ENCODE measurements at places on chromosomes 7 and 10.

DNA sequence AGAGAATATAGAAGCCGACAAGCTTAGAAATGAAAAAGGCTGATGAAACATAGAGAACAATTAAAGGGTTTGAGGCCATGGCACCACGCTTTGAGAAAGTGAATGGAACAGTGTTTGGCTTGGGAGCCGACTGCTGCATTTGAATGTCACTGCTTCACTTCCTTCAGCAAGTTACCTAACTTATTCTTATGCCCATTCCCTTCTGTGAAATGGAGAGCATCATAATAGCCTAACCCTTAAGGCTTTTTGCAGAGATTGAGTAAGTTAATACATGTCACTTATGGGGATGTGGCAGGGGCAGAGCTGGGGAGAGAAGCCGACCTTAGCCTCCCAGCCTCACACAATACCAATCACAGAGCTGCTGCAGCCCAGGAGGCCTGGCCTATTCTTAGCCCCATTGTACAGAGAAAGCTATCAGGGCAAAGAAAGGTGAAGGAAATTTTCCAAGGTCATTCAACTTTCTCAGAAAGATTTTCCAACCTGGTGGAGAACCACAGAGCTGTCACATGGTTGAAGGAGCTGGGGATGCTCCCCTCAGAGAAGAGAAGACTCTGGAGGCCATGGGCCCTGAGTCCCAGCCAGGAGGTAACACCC, 186.0 kb upstream of the GDF10 start:
- no peak for DNase-seq

- no peak for DNase-seq
These were observed 186.1 kb downstream of the HERPUD2 start for GRCh38 chr7:35508623-35509400.

- peak; percentile 45 for DNase-seq
These were observed 201.0 kb upstream of the TPK1 start for GRCh38 chr7:145036604-145037405.

- DNase-seq = no peak
These were observed 178.1 kb upstream of the PPP2R2D start for GRCh38 chr10:131722525-131723264.

- no peak for DNase-seq
These were observed 167.2 kb upstream of the HGF start for GRCh38 chr7:81937091-81937490.

DNA sequence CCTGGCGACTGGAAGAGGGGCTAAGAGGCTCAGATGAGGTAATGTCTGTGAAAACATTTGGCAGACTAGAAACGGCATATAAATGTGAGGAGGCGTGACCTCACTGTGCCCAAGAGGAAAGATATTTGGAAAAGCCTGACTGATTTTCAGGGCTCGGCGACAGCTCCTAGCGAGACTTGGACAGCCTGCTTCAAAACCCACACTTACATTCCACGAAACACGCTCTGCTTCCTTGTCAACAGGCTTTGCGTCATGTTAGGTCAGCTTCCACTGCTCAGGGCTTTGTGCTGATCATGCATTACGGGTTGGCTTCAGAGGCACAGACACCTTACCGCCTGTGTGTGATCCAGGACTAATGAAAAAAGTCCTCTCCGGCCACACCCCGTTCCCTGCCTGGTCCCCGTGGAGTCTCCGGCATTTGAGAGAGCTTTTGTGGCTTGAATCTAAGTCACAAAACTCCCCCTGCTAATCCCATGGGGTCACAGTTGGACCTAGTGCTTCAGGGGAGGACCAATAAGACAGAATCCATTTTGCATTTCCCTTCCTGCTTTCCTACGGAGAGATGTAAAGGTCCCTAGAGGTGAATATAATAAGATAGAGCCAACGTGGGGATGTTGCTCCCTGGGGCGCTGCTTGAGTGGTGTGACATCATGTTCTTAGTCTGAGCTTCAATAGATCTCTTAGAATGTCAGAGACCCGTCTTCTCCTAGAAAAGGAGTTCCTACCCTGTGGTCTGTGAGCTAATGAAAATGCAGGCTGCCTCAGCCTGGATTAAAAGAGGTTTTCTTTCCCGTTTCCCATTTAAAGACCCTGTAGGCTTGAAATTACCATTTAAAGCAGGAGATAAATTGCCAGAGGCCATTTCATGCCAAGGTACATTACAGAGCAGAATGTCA, 25.5 kb downstream of the FGFBP3 start:
- DNase-seq = peak; percentile 9

- DNase-seq = peak; percentile 7
These were observed 45.4 kb upstream of the MBL2 start for GRCh38 chr10:52818019-52818418.

DNA sequence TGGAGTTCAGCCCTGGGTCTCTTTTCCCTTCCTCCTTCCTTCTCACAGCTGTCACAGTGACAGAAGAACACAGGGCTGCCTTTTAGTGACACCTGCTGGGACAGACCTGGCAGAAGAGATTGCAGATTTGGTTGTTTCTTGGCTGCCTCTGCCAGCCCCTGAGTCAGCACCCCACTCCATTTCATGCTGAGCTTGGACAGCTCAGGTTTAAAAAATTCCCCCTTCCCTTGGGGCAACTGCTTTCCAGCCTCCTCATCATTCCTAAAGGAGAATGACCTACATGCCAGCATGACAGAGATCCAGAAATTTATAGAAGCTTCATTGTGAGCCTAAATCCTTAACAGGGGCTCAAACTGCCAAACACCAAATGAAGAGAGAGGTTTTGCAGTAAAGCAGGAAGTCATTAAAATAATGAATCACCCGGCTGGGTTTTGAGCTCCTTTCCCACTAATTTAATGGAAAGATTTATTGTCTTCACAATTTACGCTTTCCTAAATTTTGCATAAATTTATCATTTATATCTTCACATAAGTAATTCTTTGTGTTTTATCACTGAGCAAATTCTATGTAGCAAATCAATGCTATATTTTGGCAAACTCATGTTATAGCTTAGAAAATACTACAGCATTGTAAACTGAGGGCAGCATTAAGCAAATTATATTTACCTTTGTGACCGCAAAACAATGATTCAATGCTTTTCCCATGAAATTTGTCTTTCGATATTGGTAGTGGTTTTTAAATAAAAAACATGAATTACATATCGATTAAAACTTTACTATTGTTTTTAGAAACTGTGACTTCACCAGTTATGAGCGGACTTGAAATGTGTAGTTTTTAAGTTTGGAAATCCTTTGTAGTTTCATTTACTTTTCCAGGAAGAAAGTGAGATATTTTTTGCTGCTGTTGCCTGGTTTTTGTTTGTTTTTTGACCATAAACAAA, 399.5 kb upstream of the ANKRD30A start:
- peak; percentile 3 for DNase-seq

DNA sequence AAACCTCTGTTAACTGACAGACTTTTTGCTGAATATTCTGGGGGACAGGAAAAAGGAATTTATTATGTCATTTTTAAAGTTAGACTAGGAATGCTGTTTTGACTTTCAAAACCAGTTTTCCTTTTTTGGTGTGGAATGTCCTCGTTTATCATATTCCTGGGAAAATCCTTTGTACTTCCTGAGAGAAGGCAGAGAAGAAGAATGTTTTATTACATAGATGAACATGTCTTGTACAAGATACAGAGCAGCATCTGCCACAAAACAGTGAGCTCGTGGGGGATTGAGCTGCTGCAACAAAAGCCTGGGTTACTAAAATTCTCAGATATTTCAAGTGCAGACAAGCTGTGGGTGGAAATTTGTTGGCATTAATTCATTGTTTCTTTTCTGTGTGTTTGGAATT, 20.2 kb downstream of the MCU start:
- no peak for DNase-seq

GRCh38 chr7:43022008-43022407, 89.8 kb downstream of the MRPL32 start:
- no peak for DNase-seq

DNA sequence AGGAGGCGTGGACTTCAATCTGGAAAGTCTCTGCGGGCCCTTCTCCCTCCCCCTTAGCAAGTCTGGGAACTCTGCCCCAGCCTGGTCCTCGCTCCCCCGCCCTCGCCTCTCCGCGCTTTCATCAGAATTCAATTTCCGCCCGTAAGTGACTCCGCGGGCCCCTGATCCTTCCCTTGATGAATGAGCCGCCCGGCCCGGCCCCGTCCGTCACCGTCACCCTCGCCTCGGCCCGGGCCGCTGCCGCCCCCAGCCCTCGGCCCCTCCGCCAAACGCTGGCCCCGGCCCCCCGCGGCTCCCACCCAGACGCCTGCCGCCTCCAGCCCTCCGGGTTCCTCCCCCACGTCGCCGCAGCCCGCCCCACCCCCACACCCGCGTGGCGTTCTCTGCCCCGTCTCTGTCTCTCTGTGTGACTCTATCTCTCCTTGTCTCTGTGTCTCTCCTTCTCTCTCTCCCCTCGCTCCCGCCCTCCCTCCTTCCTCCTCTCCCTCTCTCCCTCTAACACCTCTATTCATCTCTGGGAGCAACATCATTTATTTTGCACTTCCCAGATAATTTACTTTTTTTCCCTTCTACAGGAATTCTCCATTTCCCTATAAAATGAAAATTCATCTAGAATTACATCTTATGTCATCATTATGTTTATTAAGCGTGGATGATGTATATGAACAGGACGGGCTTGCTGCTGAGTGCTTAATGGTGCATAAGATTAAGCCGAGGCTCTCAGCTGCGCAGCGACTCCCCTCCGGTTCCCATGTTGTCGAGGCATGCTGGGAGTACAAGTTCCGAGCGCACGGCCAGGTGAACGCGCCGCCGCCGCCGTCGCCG, 91.2 kb upstream of the PAX2 start:
- DNase-seq = no peak

GRCh38 chr7:73827567-73828106, 3.2 kb upstream of the CLDN4 start:
- DNase-seq = no peak

DNA sequence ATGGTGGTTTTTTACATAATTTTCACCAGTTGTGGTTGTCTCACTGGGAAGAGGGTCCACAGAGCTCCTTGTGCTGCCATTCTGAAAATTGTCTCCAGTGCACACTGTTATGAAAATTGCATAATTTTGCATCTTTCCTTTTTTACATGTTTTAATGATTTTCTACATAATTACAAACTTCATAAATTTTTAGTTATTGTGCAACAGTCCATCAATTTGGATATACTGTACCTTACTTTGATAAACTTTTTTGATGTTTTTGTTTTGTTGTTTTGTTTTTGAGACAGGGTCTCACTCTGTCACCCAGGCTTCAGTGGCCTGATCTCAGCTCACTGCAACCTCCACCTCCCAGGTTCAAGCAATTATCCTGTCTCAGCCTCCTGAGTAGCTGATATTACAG, 70.6 kb upstream of the AUTS2 start:
- DNase-seq = no peak

GRCh38 chr10:94623572-94623971, 60.0 kb upstream of the CYP2C18 start:
- no peak for DNase-seq

DNA sequence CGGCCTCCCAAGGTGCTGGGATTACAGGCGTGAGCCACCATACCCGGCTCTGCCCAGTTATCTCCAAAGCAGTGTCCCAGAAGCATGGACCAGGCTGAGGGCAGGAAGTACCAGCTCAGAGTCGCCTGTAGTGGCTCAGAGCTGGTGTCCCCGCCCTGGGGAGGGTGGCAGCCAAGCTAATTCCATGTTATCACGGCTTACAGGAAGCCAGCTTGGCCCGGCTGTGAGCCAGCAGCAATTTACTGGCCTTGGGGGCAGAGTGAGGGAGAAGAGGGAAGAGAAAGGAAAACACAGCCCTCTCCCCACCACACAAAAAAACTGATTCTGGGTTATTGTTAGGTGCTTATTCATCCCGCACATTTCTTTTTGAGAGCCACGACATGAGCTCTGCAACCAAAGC, 88.1 kb downstream of the HIP1 start:
- DNase-seq = no peak

DNA sequence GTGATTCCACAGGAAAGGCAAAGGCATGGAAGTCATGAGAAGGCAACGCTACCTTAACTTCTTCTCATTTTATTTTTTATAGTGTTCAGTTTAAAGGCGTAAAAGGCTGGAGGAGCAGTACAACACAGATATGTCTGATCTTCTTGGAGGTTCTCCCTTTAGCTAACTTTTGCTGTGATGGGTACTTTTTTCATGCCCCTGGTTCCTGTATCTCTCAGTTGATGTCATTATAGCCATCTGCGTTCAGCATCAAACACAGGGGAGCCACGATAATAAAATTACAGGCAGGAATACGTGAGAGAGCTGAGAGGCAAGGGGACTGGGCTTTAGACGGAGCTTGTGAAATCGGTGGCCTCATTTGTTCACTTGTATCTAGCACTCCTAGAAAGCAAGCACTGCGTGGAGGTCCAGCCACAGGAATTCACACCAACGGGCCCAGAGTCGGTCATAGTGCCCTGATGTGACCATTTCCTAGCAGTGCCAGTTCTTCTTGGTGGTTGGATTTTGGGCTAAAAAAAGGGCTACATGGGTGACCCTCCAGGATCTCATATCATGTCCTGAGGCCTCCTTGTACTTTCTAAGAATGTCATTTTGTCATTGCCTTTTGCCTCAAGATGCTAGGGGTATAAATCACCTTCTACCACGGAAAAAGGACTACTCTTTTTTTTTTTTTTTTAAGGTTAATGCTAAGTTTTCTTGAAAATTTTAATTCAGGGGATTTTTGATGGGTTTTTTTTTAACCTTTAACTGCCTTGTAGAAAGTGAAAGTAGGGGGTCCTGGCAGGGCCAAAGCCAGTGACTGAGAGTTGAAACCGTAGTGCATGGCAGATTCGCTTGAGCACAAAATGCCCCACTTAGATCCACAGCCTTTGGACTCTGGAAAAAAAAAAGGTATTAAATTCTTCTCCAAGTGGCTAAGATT, 191.5 kb downstream of the CELF2 start:
- DNase-seq = no peak

GRCh38 chr10:17454161-17455014, at the start of gene ST8SIA6:
Gene ST8SIA6 (minus strand): TSS chr10:17454595. CDS start chr10:17454255, 340 bp downstream.
- DNase-seq = no peak

DNA sequence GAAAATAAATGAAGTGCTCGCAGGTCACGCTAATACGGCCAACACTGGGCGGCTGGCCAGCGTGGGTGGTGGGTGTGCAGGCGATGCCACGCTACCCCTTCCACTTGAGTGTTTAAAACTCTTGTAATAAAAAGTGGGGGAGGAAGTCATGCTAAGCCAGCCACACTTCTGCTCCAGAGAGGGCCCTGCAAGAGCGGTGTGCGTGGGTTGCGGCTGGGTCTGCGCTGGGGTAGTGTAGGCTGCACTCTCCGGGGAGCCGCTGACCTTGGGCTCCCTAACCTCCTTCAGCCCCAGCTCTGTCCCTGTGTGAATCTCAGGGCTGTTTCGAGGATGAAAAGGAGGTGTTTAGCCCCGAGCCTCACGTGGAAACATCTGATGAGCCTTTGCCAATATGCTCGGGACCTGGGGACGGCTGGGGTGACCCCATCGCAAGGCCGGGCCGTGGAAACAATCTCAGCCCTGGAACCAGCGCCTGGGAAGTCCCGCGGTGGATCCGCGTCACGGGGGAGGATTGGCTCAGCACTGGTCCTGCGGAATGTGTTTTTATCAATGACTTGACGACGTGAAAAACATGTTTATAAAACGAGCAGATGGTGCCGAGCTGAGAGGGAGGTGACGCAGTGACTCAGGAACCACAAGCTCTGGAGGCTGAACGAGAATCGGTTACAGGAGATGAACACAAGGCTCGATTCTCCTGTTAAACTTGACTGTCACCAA, 278.5 kb downstream of the DNAJB6 start:
- no peak for DNase-seq

- DNase-seq = no peak
These were observed 66.8 kb downstream of the DNAJC12 start for GRCh38 chr10:67771200-67771599.
